Left ventricle myocardium superior (tissue), 1 donor: ENCODE measurements at places on chromosomes 5 and 9.

DNA sequence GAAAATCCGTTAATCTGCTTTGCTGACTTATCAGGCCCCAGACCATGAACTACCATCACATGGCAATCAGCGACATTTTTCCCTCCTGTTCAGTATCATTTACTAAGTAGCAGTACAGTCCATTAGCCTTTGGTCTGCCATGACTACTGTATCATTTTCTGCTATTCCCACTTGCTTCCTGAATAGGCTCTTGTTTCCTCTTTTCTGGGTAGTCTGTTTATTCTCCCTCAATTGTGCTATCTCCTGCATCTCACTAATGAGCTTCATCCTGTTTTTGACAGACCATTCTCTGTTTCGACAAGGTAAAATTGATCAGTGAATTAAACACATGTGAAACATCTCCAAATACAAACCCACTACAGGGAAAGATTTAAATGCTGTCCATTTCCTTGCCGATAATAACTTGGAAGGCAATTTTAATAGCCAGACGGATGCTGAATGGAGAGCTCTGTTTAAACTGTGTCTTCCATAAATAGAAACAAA lies 263.5 kb upstream of the ANKRD55 start:
- no peak for DNase-seq

DNA sequence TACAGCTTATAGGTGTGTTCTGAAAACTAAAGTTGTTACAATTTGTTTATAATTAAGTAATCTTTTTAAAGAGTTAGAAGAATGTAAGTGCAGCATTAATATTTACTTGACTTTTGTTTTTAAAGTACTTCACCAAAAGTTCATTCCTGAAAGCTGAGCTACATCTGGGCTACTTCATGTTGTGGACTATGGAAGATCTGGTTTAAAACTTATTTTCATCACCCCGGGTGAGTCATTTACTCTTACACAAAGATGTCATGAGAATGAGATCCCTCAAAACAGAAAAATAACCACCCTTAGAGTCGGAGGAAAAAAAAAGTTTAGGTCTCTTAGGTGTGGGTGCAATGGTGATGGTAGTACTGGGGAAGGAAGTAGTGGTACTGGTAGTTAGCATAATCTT lies 5.1 kb downstream of the POU5F2 start:
- no peak for DNase-seq

DNA sequence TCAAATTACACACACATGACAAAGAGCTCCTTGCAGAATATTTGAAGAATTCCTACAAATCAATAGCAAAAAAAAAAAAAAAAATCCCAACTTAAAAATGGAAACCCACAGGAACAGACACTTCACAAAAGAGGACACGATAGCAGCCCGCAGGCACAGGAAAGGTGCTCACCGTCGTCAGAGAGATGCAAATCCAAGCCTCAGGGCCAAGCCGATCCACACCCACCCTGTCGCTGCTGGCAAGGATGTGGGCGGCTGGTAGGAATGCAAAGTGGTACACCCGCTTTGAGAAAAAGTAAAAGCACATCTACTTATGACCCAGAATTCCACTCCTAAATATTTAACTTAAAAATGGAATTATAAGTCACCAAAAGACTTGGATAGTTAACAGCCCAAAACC lies 10.8 kb downstream of the LCN9 start:
- DNase-seq, result peak; percentile 3

GRCh38 chr5:51487952-51488351 lies 104.7 kb downstream of the ISL1 start:
- DNase-seq, result no peak

GRCh38 chr5:87340716-87341115 lies 72.0 kb downstream of the CCNH start:
- DNase-seq, result no peak

- no peak for DNase-seq
Observed at GRCh38 chr5:87150630-87151029, 117.1 kb upstream of the RASA1 start.

GRCh38 chr9:117074342-117074662 lies 340.6 kb downstream of the ASTN2 start:
- DNase-seq, result no peak

- DNase-seq, result no peak
Observed at GRCh38 chr5:126736141-126736540, 40.8 kb upstream of the LMNB1 start.

- no peak for DNase-seq
Observed at GRCh38 chr5:111779922-111780292, 22.9 kb upstream of the NREP start.

- DNase-seq, result no peak
Observed at GRCh38 chr5:172235132-172235780, 41.3 kb downstream of the EFCAB9 start.

DNA sequence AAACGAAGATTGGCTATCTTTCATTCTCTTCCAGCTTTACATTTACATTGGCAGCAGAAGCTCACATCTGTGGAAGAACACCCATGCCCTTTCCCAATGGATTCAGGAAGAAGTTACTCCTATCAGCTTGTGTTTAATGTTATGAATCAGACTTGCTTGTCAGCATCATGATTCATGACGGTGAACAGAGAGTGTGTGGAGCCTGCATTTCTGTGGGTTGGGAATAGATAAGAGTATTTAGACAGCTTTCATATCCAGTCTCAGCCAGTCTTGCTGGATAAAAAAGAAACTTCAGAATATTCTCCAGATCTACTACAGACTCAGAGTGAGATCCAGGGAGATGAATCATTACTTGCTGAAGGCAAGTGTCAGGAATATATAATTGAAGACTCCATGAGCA lies 812.9 kb upstream of the ZNF608 start:
- no peak for DNase-seq

- no peak for DNase-seq
Observed at GRCh38 chr5:9877488-9877887, 247.3 kb upstream of the TAS2R1 start.

GRCh38 chr5:134874831-134875655 lies 872 bp downstream of the TXNDC15 start:
- DNase-seq, result peak; percentile 75

GRCh38 chr5:56817263-56818014 lies 2.1 kb downstream of the MAP3K1 start:
- no peak for DNase-seq

GRCh38 chr5:181044662-181045305 lies 4.7 kb downstream of the BTNL9 start:
- DNase-seq, result peak; percentile 65

GRCh38 chr9:12732971-12733370 lies 39.8 kb downstream of the TYRP1 start:
- no peak for DNase-seq

- DNase-seq, result no peak
Observed at GRCh38 chr5:36772276-36773140, 104.1 kb upstream of the NIPBL start.

GRCh38 chr5:134525683-134526482 lies 413 bp downstream of the JADE2 start:
- DNase-seq, result peak; percentile 82

DNA sequence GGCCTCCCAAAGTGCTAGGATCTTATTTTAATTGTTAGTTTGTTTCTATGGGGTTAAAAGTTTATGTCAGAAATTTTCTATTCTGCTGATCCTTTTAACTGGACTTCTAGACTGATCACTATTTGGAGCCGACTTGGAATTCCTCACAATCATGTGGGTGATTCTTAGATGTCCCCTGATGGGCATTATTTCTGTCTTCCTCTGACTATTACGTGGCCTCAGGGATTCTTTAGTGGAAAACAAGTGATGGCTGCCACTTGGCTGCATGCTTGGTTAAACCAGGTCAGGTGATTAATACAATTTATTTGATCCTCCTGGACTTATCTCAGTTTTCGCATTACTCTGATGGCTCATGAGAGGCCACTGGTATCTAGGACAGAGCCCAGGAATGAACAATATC lies 32.2 kb upstream of the OR2S2 start:
- no peak for DNase-seq

DNA sequence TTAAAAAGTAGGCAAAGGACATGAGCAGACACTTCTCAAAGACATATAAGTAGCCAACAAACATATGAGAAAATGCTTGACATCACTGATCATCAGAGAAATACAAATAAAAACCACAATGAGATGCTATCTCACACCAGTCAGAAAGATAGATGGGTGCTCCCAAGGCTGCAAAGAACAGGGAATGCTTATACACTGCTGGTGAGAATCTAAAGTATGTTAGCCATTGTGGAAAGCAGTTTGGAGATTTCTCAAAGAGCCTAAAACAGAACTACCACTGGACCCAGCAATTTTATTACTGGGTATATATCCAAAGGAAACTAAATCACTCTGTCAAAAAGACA lies 154.2 kb downstream of the NDUFS4 start:
- no peak for DNase-seq

GRCh38 chr5:60701321-60701968 lies 1.5 kb upstream of the DEPDC1B start:
- DNase-seq, result no peak

- no peak for DNase-seq
Observed at GRCh38 chr5:103289024-103289423, 30.5 kb downstream of the MACIR start.

DNA sequence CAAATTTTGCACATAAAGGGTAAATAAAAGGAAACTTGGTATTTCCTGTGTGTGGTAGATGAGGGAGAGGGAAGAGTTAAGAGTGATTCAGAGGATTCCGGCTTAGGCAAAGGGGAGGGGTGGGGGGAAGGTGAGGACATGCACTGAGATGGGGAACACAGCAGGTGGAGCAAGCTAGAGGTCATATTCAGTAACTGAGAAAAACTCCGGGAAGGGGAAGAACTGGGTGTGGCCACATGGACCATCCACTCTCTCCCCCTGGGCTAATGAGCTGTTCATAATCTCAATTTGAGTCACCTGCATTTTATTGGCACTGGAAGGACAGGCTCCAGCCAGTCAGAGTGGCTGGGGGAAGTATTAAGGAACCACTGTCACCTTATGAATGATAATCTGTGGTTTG lies 45.1 kb upstream of the UGCG start:
- DNase-seq, result no peak

DNA sequence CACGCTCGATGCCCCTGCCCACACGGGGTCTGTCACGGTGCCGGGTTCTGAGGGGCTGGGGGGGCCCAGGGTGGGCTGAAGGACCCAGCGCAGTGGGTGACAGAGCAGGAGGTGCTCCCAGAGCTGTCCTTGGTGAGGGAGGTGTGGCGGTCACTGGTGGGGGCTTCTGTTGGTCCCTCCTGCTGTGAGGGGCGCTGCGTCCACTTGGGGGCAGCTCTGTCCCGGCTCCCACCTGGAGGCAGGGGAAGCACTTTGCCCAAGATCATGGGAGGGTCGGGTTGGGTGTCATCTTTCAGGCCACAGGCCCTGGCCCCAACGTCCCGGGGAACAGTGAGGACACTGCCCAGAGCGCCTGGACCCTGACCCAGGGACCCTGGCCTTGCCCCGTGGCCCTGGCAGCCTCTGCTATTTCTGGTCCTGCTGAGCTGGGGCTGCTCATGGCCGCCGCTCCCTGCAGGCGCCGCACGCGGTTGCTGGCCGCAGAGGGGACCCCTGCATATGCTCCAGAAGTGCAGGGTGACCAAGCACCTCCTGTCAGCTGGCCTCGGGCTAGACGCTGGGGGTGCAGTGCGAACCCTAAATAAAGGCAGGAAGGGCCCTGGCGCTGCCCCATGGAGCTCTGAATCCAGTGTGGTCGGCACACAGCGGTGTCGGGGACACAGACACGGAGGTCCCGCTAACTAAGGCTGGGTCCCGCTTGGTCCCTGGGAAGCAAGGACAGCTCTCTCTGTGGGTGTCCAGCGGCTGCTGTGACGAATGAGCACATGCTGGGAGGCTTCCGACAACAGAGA lies 11.6 kb upstream of the RNU6ATAC start:
- peak; percentile 64 for DNase-seq

- DNase-seq, result peak; percentile 66
Observed at GRCh38 chr9:128068386-128069205, 564 bp downstream of the SLC25A25 start.

DNA sequence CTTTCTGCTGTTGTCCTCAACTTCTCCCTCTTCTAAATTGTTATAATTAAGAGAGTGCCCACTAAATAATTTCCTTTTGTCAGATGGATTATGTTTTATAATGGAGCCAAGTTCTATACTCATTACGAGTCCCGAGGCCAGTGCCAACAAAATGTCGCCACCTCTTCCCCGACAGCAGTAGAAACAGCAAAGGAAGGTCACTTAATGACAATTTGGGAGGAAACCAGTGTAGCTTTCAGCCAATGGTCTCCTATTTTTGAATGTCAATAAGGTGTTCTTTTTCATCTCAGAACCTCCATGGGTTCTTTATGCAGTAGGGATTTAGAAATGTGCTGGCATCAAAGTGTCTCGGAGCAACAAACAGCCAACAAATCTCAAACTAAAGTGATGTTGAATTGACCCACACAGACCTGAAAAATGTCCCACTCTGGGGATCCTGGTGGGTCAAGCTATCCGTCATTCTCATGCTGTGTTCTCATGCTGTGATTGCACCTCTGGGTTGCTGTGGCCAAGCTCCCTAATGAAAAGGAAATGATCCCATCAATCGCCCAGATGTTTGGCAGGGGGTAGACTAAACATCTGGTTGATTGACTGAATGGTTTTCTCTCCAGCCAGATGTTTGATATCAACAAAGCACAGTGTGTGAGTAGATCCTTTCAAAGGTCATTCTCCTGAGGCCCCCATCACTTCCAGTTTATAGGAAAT lies 291.9 kb downstream of the DMAC1 start:
- DNase-seq, result peak; percentile 78

GRCh38 chr9:111728617-111729366 lies 65.9 kb downstream of the SHOC1 start:
- DNase-seq, result no peak

DNA sequence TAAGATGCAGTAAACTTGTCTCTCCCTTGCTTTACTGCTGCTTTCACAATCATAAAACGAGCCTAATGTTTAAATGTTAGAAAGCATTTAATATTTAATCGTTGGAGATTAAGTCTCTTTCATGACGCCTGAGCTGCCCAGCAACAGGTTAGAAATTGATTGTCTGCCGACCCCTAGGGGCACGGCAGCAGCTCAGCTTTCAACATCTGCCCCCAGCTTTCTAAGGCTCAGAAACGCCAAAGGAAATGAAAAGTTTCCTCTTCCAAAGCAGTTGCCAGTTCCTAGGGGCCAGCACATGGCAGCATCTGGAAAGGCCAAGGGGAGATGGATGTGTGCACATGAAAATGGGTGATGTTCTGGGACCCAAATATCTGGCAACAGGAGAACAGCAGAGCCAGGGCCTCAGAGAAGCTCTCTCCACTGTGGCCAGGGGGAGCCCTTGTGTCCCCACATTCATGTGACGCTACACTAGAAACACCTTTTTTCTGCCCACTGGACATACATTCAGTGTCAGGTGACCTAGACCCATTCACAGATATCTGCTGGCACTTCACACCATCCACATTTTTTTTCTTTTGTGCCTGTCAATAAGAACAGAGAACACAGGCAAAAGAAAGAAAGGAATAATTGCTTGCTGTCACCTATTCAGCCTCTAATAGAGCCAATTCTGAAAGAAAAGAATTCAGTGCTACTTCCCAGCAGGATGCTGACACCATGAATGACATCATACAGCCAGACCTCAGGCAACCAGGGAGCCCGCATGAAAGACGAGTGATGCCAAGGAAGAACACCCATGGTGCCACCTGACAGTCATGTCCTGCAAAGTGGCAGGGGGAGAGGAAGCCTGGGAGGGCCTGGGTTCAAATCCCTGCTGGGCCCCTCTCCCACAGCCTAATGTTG lies 205.0 kb upstream of the TAS2R1 start:
- no peak for DNase-seq
